ENCODE measurements at places on chromosomes 13 and 19.

- no peak for DNase-seq
Measured at GRCh38 chr19:343451-343931, 1.1 kb downstream of the MIER2 start.

DNA sequence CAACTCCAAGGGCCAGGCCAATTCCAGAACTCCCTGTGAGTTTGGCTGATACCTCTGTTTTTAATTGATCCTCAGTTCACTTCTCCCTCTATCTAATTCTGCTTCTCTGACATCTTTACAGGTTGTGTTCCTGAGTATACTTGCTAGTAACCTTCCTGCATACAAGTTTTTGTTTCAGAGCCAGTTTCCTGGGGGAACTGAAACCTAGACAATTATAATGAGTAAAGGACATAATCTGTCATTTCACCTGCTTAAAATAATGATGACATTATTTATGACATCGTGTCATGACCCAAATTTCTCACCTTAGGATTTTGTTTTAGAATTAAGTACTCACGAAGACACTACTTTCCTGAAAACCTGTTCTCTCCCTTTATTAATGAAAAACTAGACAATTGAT is 12.5 kb upstream of the MYCBP2 start:
- DNase-seq: no peak

DNA sequence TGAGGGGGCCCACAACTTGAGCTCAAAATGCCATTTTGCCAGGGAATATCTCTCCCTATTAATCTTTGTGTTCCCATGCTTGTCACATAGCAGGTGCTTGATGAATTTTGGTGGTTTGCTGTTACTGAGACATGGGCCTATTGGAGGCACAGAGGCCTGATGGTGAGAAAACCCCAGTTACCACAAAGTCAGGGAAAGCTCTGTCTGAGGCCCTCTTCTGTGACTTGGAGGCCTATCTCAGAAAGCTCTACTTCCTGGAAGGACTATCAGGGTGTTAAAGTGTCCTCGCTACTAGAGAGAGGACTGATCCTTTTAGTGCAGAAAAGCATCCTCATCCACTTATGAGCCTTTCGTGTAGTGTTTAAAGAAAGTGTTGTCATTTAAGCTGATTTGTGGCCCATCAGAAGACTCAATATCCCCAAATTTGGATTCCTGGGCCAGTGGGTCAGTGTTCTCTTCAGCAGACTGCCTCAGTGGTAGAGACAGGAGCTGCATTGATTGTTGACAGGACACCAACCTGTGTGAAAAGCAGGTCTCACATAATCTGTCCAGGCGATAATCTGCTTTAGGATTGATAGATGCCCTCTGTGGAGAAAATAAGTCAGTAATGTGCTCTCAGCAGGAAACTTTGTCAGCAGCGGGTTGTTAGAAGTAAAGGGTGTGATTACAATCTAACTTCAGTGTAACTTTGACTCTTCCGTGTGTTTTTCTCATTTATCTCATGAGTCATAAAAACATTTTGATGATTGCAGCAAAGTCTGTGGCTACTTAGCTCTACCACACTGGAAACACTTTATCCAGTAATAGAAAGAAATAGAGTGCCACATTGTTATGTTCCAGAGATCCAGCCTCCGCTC is 121.0 kb downstream of the AKAP11 start:
- no peak for DNase-seq

GRCh38 chr19:33691030-33691427 is 69.3 kb downstream of the CHST8 start:
- DNase-seq: no peak

DNA sequence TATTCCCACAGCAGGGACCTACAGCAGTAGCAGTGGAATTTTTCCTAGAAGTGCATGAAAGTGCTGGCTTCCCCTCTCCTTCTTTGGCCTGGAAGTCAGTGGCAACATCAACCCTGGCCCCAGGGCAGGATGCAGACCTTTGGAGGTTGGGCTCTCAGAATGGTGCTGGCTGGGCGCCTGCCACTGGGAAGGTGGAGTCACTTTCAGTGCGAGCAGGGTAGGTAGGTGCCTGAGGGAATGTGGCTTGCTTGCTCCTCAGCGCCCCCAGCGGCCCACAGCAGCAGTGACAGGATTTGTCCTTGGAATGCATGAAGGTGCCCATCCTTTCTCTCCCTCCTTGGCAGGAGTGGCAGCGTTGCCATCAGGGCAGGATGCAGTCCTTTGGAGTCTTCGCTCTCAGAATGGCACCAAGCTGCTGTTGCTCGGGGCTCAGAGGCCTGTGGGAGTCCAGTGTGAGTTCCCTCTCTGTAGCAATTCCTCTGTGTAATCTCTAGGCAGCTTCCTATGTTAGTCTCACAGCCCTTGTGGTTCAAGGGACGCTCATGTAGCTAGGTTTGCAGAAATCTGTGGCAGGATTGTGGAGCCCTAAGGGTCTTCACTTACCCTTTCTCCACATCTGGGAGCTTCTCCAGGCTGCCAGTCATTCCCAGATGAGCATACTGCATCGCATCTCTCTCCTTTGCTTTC is 354.4 kb upstream of the DACH1 start:
- DNase-seq: no peak

- no peak for DNase-seq
Measured at GRCh38 chr13:71922194-71922593, 55.2 kb upstream of the DACH1 start.

- DNase-seq: no peak
Measured at GRCh38 chr13:110319397-110319773, 12.3 kb downstream of the COL4A2 start.

DNA sequence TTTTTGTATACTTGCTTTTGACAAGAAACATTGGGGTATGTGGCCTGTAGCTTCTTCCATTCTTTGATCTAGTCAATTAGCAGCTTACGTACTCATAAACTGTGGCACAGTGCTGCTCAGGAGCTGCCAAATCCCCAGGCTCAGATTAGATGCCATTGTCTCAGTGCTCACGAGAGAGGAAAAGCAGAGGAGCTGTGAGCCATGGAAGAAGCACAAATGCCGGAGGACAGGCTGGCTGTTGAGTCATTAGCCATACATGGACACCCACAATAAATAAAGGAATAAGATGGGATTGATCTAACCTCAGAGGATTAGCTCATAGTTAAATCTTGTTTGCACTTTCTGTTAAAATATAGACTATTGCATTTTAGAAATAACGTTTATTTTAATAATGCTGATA is 121.7 kb downstream of the POSTN start:
- DNase-seq: no peak

GRCh38 chr19:4591320-4591719 is 31.8 kb upstream of the SEMA6B start:
- no peak for DNase-seq

GRCh38 chr13:77760893-77761292 is 63.4 kb downstream of the SLAIN1 start:
- no peak for DNase-seq

DNA sequence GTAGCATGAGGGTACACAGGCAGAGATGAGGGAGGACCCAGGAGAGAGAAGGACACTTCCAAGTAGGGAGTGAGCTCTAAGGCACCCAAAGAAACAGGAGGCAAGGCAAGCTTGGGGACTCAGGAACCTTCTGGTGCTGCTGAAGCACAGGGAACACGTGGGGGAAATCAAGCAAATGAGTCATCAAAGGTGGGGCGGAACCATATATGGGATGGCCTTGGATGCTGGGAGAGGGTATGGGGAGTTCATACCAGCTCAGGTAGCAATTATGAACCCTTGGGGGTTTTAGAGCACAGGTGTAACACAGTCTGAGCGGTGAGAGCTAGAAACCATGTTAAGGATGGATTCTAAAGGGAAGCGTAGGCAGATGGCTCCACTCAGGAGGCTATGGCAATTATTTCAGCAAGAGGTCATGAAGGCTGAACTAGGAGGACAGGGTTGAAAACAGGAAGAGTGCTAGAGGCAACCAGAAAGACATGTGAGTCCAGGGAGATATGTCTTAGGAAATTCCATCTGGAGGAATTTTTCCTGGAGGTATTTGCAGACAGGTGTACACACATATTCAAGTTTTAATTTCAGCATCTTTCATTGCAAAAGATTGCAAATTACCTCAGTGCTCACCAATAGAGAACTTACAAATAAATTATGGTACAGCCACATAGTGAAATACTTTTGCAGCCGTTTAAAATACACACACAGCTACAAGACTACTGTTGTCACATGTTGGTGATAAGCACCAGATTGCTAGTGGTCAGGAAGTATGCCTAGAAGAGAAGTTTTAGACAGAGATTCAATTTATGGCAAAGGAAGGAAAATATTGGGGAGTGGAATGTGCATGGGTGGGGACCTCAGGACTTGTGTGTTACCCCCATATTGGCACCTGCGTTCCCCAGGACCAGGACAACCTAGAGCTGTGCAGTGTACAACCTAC is 77.0 kb downstream of the STARD13 start:
- no peak for DNase-seq

- no peak for DNase-seq
Measured at GRCh38 chr13:30809787-30810186, 74.4 kb downstream of the ALOX5AP start.

GRCh38 chr19:55336101-55336500 is 3.6 kb upstream of the KMT5C start:
- DNase-seq: no peak

DNA sequence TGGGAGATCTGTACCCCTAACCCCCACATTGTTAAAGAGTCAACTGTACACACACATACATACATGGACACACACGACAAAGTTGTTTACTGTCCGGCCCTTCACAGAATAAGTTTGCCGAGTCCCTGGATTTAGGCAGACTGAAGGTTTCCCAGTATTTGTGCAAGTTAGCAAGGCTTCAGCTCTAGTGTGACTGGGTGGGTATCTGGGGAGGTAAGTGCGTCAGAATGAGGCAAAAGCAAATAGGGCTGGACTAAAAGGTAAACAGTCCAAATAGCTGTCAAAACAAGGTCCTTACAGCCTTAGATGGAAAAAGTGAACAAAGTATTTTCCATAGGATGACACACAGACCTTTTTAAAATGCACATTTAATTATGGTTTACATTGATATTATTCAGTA is 228.4 kb upstream of the UFM1 start:
- no peak for DNase-seq

DNA sequence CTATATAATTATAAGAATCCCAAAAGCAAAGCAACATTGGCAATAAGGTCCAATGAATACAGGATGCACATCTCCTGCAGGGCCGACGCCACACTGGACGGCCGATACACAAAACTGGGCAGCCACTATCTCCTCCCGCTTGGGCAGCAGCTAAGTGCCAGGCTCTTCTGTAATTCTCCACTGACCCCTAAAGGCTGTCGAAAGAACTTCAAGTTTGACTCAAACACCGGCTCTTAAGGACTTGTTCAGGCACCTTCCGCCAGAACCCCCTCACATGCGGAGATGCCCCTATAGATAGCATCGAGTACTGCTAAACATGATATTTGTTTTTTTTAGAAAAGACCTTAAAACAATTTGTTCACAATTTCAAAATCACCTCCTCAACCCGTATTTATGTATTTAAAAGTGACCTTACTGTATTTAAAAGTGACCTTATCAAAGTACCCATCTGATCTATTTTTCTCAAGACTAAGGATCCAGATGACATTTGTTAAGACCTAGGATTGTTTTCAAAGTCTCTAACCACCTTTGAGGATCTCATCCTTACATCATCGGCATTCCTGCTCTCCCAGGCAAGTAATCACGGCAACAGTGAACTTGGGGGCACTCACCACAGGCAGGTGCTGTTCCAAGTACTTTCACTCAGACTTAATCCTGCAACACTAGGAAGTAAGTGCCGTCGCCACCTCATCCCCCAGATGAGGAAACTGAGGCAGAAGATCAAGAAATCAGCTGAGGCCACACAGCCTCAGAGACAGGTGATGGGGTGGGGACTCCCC is 77.8 kb downstream of the TUBGCP3 start:
- DNase-seq: no peak

- DNase-seq: no peak
Measured at GRCh38 chr19:46648060-46648960, 12.3 kb upstream of the GNG8 start.

- no peak for DNase-seq
Measured at GRCh38 chr13:42099962-42100675, 51.7 kb downstream of the DGKH start.

DNA sequence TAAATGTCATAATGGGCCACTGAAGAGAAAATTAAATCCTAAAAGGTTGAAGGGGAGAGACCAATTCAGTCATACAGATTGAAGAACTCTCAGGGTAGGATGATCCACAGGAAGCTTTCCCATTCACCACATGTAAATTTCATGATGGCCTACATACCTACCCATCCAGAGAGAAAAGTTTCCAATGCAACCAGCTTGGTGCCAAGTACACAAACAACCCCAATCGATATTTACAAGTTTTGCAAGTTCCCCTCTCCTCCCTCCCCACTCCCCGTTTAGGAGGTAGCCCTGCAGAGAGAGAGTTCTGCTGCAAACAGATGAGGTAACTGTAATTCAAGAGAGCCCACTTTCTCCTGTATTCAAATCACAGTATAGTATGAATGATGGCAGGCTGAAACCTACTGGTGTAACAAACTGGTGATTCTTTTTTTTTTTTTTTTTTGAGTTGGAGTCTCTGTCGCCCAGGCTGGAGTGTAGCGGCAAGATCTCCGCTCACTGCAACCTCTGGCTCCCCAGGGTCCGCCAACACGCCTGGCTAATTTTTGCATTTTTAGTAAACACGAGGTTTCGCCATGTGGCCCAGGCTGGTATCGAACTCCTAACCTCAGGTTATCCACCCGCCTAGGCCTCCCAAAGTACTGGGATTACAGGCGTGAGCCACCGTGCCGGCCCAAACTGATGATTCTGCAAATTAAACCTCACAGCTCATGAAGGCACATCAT is 14.4 kb downstream of the FOXO1 start:
- DNase-seq: no peak

DNA sequence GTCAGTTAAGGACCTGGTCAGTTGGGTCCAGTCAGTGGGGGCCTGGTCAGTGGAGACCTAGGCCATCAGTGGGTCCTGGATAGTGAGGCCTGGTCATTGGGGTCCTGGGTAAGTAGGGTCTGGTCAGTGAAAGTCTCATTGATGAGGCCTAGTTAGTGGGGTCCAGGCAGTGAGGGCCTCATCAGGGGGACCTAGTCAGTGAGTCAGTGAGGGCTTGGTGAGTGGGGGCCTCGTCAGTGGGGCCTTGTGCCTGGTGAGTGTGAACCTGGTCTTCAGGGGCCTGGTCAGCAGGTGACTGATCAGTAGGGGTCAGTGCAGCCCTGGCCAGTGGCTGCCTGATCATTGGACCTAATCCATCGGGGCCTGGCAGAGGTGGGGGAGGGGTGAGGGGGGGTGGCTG is 42.6 kb upstream of the TPM4 start:
- no peak for DNase-seq

GRCh38 chr19:1852581-1853128 is 4.4 kb upstream of the REXO1 start:
- no peak for DNase-seq

Measured in omental fat pad (tissue), 4 donors.